ENCODE measurements at places on chromosomes 2 and 18.

DNA sequence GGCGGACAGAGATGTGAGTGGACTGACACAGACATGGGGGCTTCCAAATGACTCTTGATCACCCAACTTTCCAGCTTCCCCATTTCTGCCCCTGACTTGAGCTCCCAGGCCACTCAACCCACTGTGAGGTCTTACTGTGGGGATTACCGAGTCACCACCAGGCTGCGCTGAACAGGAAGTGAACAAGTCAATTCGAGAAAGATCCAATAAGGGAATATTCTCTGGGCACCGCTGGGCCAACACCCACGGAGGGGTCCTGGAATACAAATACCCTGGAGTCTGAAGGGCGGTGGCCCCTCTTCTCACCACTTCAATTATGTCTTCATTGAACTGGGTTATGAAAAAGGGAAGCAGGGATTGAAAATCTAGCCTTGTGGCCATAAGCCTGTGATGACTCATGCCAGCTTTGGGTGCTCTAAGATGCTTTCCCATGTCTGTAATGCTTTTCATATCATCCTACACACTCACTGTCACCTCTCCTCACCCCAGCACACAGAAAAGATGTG is 37.7 kb downstream of the BCL11A start:
- peak; percentile 10 for DNase-seq

DNA sequence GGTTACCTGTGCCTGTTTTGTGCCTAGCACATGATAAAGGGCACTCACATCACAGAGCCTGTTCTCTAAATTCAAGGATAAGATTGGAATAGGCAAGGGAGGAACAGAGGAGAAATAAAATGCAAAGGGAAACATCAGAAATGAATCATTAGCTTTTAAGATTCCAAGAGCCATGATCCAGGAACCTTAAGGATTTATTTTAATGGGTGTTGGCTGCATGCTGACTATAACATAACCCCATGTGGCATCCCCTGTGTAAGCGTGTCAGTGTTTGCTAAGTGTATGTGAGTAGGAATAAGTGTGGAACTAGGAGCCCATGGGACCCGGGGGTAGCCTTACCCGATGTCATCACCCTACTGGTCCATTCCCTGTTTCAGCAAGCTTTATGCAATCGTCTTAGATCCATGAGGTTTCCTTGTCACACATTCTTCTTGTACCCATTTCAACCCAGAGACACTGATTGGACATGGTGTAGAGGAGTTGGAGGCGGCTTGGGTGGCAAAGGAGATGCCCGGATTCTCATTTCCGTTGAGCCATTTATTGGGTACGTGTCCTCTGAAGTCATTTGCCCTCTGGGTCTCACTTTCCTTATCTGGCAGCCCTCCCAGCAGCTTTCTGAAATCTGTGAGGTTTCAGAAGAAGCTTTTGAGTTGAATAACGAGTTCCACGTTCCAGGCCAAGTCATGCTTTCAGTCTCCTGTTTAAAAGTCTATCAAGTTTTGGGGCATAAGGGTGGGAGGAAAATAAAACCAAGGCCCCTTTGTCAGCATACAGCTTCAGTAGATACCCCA is 117.0 kb downstream of the MGAT5 start:
- no peak for DNase-seq

DNA sequence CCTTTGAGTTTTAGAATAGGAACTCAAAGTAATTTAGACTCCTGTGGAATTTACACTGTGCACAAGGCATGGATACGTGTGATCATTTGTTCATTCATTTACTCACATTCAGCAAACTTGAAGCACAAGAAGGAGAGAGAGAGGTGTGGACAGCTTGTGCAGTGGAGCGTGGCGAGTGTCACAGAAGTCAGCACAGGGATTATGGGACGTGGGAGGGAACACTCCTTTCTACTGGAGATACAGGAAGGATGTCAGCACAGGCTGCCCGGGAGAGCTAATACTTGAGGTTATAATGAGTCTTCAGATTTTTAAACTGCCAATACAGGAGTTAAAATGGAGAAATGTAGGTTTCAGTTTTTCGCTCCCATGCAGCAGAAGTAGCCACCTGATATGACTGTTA is 7.0 kb downstream of the FAM228A start:
- DNase-seq: no peak

- no peak for DNase-seq
These were observed 24.7 kb downstream of the BABAM2 start for GRCh38 chr2:27915191-27915590.

DNA sequence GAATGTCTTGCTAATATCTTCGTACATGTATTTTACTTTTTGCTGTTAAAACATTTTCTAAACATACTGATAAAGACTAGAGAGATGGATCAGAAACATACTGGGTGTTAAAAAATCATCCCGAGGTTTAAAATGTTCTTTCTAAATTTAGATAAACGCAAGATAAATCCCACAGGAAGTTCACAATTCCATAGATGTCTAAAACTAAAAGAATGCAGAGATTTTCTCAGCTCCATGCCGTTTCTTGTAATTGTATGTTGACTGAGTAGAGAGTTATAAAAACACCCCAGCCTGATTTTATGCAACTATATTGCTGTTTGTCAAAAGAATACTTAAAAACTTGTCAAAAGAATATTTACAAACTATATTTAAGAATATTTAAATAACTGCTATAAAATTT is 455.7 kb downstream of the ARHGAP15 start:
- DNase-seq: no peak

GRCh38 chr2:239264838-239265651 is 135.8 kb downstream of the HDAC4 start:
- DNase-seq: peak; percentile 47

DNA sequence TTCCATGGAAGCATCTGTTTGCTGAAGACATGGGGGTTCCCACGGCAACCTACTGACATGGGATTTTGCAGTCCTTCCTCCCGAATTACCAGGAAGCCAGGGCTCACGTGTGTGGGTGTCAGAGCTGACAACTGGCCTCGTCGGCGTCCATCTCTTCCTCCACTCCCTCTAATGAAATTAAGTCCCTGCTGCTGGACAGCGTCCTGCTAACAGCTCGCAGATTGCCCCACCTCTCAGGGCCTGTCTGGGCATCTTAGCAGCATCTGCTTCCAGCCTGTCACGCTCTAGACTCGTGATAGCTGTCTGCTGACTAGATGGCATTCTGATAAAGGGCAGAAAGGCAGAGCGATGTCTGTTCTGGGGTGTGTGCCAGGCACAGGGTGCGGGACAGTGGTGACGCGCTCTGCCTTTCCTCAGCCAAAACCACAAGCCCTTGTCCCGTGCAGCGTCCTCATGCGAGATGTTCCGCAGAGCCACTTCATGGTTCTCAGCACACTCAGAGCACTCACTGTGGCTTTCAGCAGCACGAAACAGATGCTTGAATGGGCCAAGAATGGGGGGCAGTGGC is 161.1 kb downstream of the ARL4C start:
- DNase-seq: peak; percentile 49

DNA sequence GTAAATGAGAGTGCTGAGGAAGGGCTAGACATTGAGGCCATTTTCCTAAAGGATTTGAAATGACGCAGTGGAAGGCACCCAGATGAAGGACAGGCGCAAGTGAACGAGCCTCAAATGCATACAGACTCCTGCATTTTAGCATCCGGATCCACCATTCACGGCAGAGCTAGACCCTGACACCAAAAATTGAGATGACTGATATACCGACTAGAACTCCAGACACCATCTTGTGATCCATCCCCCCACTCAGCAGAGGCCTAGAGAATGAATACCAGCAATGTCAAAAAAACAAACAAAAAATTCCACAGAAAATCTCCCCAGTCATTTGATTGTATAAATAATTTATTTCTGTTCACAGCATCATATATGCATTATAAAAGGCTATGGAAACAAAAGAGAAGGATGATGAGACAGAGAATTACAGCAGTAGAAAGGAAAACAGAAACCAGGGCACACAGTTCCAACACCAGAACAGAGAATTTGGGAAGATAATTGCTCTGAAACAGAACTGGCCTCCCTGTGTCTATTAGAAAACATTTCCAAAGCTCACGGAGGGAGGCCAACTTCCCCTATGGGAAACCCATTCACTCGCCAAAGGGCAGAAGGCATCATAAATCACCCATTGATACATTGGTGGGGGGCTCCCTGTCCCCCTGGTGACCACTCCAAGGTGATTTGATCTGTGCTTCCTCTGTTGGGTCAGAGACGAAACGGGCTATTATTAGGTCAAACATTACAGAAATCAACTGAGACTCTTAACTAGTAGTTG is 4.0 kb downstream of the ARL4C start:
- DNase-seq: no peak

DNA sequence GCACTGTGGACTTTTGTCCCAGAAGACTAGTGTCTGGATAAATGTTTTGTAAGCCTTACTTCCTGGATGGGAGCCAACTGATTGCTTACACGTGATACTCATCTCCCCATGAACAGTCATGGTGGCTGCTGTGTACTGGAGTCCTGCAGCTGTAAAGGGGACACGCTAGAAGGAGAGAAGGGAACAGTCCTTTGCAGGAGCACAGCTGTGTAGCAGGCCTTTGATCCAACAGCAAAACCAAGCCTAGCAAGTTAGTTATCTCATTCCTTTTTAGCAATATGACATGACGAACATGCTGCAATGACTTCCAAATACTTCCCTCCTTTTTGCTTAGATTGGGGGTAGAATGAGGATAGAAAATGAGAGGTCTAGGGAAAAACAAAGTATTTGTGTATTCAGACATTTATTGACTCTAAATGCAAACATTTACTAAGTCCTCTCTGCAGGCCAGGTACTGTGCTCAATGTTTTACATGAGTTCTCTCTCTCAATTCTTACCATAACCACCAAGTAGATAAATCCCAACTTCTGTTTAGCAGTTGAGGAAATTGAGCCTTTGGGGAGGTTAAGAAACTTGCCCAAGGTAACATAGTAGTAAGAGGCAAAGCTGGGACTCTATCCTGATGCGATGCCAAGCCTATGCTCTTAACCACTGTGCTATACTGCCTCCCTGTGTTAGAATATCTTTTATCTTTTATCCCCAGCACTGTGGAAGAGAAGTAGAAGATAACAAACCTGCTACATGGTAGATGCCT is 55.4 kb upstream of the CD28 start:
- no peak for DNase-seq

DNA sequence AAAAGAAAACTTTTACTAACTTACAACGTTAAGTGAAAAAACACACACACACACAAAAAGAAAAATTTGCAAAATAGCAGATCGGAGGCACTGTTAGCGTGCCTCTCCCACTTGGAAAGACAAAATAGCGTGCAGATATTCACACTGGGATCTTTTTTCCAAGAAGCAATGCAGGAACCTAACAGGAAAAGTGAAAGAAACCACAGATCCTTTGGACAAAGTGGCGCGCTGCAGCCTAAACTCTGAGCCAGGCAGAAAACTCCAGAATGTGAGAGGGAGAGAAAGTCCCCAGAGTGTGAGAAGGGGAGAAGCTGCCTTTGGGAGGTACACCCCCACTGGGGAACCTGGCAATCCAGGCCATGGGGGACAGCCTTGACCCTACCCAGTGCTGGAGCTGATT is 70.7 kb upstream of the SERPINE2 start:
- no peak for DNase-seq

DNA sequence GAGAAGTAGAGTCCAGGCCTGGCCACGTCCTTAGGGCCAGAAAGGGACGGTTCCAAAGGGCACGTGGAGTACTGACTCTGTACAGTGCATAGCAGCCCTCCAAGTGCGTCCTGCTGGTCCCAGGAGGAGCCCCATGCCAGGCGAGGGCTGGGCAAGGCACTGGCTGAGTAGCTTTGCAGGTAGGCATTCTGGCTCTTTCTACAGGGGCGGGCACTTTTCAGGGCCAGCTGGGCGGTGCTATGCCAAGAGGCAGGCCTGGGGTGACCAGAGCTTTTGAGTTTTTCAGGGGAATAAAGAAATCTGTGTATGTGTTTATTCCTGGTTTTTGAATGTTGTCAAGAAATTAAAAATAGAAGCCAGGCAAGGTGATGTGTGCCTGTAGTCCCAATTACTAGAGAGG is 15.4 kb upstream of the GLI2 start:
- DNase-seq: no peak

GRCh38 chr2:134153294-134153880 is 100.5 kb upstream of the MGAT5 start:
- no peak for DNase-seq

DNA sequence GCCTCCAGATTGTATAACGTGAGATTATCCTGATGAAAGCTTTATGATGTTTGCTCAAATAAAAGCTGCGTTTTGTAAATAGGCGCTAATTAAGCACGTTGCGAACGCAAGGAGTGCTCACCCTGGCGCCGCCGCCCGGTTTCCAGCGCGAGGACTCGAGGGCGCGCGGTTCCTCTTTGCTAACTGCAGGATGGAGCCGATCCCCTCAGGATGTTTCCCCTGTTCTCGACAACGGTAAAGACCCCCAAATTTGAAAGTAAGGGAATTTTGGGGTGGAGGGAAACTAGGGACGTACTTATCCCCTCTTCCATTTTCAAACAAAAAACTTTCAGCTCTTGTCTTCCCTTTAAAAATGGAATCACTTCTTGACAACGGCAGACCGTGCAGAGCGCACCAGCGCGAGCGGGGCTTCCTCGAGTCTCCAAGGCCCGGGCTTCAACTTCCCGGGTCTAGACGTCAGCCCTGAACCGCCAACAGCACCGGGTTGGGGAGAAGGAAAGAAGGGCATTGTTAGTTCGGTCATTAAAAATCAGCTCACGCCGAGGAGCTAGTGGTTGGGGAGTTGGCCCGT is 1.1 kb upstream of the GBX2 start:
- no peak for DNase-seq

GRCh38 chr2:128103407-128103806 is 12.4 kb downstream of the UGGT1 start:
- no peak for DNase-seq

- no peak for DNase-seq
These were observed 11.3 kb upstream of the VRK2 start for GRCh38 chr2:58035352-58035751.

- DNase-seq: no peak
These were observed 30.1 kb upstream of the FAM117B start for GRCh38 chr2:202604699-202605098.

DNA sequence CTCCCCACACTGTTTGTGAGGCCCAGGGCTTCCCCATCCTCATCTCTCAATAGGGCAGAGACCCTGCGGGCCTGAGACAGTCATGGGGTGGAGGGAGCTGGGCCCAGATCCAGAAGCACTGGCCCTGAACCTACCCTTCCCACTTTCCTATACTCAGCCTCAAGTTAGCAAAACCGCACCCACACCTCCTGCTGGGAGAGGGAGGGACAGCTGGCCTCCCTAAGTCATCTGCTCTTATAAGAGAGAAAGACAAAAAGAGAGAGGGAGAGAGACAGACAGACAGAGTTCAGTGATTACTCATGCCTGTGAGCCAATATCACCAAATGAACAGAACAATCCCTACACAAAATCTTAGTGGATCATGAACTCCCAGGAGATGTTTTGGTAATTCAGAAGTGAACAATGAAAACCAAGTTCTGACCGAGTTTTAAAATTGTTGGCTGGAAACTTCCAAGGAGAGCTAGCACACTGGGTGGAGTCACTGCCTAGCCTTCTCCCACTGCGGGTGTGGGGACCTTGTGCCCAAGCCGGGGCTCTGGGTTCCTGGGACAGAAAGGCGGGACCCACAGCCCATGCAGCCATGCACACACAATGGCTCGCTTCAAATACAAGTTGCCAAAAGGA is 130.5 kb downstream of the PXDN start:
- no peak for DNase-seq

Measured in stimulated activated CD4-positive, alpha-beta T cell treated with anti-CD3 and anti-CD28 coated beads, Interleukin-2, amount 100 ng/mL, for 24 hours (primary cell).